ENCODE measurements at places on chromosomes 7 and 10.

DNA sequence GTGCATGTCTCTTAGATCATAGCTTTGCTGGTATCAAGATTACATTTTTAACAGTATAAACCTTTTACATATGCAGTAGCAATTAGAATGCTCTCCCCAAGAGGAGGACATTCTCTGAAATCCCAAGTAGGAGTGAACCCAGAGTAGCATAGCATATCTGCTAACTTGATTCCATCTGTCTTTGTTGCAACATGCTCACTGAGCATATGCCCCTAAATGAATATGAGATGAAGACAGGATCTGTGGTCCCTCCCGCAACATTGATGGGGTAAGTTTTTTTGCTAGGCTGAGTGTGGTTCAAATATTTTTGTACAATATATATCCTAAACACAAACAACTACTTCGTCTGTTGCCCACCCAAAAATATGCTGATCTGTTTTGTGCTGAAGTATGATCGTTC, 534.2 kb upstream of the C7orf33 start:
- no peak for DNase-seq

GRCh38 chr10:130109796-130110245, 809 bp downstream of the C10orf143 start:
- peak; percentile 67 for DNase-seq

DNA sequence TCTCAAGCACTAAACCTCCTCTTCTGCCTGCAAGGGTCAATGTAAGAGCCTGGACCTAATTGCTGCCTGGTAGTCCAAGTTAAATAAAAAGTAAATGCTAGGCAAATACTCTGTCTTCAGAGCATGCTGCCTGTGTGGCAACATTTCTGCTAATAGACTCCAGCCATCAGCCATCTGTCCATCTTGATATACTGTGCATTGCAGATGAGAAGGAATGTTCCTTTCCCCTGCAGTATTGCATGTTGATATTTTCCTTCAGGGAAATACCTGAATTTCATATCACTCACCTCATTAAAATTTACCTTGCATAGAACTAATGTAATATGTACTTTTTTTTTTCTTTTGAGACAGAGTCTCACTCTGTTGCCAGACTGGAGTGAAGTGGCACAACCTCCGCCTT, 87.9 kb downstream of the SLC16A9 start:
- DNase-seq: no peak

DNA sequence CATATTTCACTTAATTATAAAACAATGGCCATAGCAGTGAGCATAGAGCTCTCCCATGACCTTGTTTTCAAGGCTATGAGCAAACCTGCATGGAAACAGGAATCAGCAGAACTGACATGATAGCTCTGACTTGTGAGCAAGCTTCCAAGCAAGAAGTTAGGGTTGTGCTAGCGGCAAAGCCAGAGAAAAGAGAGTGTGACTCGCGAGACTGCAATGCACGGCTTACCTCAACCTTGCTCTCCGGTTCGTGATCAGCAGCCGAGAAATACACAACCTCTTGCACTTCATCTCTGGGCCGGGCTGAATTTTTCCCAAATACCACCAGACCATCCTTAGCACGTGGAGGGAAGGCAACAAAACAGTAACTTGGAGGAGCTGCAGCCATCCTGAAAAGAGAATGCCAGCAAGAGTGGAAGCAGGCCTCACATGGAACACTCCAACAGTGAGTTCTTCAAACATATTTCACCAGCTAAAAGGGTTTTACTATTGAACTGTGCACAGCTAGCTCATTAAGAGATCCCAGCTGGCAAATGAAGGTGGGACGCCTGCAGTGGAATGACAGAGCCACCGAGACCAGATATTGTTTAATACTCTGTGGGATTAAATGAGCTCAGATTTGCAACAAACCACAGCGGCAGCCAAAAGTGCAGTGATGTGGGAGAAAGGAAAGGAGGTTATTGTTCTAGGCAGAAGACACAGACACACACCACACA, 20.8 kb downstream of the SCRN1 start:
- peak; percentile 27 for DNase-seq

- no peak for DNase-seq
Observed at GRCh38 chr10:87547734-87548311, 43.1 kb downstream of the MINPP1 start.

DNA sequence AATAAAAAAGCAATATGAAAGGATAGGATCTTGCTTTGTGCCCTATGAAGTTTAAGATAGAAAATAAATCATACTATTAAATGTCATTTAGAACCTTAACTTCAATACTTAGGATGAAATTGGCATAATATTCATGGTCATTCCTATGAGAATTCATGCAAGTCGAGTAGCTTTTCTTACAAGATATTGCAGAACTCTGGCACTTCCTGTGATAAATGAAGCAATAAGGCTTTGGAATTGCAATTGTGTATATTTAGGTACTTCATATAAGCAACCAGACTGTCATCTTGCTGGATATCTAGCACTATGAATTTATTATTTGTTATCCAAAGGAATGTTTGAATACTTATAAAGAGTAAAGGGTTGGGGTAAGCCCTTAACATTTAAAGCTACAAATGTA, 116.5 kb downstream of the ZNF438 start:
- DNase-seq: no peak

DNA sequence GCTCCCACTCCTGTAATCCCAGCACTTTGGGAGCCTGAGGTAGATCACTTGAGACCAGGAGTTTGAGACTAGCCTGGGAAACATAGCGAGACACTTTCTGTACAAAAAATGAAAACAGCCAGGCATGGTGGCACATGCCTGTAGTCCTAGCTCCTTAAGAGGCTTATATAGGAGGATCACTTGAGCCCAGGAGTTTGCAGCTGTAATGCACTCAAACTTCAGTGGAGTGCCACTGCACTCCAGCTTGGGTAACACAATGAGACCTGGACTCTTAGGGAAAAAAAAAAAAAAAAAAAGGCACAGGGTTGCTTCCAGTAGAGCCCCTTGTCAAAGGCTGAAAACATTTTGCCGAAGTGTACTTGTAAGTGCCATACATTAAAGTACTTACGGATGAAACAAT, 195.3 kb downstream of the PHTF2 start:
- DNase-seq: no peak

- DNase-seq: no peak
Observed at GRCh38 chr7:27670177-27670576, 7.5 kb upstream of the HIBADH start.

GRCh38 chr7:154489897-154490296, 437.7 kb downstream of the DPP6 start:
- no peak for DNase-seq

DNA sequence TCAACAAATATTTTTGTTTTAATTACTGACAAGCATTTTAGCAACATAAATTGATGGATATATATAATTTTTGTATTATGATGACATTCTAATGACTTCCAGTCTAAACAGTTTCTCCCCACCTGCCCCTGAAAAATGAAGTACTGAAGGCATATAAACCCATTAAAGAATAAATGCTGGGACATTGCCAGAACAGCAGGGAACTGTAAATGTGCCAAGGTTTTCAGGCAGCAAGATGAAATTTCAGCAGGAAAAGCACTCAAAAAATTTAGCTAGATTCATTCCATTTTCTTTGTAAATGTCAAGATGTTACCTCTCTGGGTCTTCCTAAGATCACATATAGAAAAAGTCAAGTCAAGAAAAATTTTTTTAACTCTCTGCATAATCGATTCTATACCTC, 11.0 kb upstream of the TLL2 start:
- peak; percentile 13 for DNase-seq

DNA sequence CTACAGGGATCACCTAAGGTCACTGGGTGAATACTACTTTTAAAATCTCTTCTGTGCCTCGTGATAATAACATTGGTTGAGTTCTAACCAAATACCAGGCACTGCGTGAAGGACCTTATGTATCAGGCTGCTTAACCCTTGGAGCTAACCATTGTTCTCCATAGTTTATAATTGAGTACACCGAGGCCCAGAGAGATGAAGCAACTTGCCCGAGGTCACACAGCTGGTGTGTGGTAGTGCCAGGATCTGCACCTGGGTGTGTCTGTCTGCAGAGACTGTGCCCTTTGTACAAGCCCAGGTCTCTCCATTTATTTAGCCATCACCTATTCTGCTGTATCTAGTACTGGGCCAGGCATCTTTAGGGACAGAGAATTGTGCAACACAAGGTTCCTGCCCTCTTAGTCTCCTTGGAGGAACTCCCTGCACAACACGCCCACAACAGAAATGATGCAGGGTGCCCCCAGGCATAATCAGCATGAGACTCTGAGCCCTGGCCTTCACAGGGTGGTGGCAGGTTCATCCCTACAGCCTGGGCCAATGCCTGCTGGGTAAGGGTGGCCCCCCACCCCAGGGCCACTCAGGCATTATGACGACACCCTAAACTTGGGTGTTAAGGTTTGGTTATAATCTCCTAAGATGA, 31.5 kb downstream of the UNC5B start:
- DNase-seq: no peak

GRCh38 chr10:100904917-100905316, 7.8 kb upstream of the SLF2 start:
- no peak for DNase-seq

DNA sequence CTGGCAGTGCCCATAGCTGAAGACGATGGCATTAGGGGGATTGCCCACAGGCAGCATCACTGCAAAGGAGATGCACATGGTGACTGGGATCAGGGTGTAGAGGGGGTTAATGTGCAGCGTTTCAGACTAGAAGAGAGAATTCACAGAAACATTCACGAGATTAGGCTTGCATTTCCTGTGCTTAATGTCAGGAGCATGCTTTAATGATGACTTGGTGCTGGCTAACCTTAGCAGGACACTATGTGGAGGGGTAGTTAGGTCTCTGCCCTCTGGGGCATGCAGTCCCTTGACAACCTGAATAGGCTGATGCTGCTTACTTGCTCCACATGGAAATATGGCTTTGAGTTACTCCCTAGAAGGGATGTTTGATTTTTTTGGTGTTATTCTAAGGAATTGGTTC, 21.8 kb downstream of the STMP1 start:
- no peak for DNase-seq

GRCh38 chr10:93962973-93963372, 30.8 kb upstream of the PLCE1 start:
- DNase-seq: no peak

- DNase-seq: peak; percentile 58
Observed at GRCh38 chr7:30994206-30995100, 30.7 kb downstream of the GHRHR start.

GRCh38 chr7:51455086-51455485, 138.5 kb upstream of the COBL start:
- DNase-seq: no peak

GRCh38 chr7:114843102-114843501, 78.8 kb upstream of the MDFIC start:
- DNase-seq: no peak

GRCh38 chr7:126574276-126575250, 678.2 kb downstream of the GRM8 start:
- no peak for DNase-seq

- no peak for DNase-seq
Observed at GRCh38 chr10:92239600-92240288, 51.1 kb downstream of the CPEB3 start.

GRCh38 chr7:85480666-85481065, 293.8 kb upstream of the SEMA3D start:
- no peak for DNase-seq

DNA sequence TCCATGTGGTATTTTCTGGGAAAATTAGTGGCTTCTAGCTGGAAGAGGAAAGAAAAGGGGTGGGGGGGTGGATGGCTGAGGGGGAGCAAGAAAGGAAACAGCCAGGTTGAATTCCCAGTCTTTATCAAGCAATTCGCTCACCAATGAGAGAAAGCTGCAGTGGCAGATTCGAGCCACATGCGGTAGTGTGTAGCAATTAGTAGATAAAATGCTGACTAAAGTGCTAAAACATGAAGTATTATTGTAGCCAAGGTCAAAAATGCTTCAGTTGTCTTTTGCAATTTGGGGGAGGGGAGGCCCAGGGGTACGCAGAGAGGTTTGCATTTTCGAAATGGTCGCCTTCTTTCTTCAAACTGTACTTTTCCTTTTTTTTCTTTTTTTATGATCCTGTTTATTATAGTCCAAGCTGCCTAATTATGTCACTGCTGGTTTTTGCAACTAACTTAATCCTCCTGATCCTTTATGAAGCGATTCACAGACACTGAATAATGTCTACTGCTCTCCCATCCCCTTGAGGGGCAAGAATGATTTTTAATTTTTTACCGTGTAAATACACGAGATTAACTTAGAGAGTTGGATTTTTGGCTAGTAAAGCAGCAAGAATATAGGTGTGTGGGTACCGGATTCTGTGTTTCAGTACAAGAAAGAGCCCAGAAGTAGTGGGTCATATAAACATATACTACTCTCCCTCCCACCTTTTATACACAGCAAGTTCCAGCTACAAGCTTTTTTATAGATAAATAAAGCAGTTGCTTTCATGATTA, 3.6 kb upstream of the ARID5B start:
- no peak for DNase-seq

DNA sequence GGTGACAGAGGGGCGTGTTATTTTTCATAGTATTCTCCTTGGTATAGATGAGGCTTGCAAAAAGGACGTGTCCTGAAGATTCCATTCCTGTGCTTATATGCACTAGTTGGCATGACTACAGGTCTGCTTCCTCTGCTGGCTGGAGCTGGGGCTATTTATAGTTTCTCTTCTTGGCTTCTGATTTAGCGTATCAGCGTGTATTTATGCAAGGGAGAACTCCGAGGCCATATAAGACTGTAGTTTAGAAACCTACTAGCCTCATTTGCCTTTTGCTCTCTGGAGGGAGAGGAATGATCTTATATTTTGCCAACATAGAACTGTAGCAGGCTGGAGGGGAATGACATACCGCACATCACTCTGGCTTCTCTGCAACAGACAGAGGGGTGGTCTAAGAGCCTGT, 39.7 kb downstream of the CACNB2 start:
- no peak for DNase-seq

GRCh38 chr7:45610019-45610418, 35.9 kb downstream of the ADCY1 start:
- DNase-seq: no peak

GRCh38 chr10:13404791-13405190, 56.7 kb upstream of the SEPHS1 start:
- no peak for DNase-seq

DNA sequence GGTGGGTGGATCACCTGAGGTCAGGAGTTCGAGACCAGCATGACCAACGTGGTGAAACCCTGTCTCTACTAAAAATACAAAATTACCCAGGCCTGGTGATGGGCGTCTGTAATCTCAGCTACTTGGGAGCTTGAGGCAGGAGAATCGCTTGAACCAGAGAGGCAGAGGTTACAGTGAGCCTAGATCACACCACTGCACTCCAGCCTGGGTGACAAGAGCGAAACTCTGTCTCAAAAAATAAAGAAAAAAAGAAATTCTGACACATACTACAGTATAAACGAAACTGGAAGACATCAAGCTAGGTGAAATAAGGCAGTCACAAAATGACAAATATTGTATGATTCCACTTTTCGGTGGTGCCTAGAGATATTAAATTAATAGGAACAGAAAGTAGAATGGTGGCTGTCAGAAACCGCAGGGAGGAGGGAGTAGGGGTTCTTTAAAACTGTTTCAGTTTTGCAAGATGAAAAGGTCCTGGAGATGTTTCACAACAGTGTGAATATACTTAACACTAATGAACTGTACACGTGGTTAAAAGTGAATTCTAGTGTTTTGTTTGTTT, 23.2 kb downstream of the PILRA start:
- no peak for DNase-seq

GRCh38 chr10:10317151-10317550, 700.5 kb upstream of the CELF2 start:
- DNase-seq: no peak

Measured in NCI-H446 (cell line).